ENCODE measurements at places on chromosomes 7 and 10.

- no peak for DNase-seq
Observed at GRCh38 chr10:131165092-131165491, 146.4 kb downstream of the TCERG1L start.

DNA sequence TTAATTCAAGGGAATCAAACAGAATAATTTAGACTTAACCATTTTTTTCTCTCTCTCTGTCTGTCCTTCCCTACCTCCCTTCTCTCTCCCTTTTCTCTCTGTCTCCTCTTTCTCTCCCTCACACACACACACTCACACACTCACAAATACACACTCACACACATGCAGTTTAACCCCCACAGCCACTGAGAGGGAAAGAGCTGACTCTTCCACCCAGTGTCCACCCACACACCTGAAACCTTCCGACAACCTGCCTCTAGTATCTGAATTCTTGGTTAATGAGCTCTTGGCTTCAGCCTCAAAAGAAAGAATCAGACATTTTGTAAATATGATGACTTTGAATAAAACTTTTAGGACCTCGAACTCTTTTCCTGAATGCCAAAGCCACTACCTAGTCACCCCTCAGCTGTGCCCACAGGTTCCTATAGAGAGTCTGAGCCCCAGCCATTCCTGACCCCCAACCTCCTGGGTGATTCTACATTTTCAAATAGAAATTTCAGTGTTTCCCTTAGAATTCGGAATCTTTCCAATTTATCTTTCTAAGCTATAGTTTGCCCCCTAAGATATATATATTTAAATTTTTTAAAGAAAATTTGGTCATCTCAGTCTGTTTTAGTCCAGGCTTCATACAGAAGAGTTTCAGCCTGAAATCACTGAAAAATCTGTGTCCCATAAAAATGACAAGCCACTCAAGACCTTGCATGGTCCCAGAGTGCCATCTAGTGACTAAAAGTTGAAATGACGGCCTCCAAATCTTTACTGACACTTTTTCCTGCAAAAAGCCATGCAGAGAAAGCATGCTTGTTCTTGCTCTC is 202.8 kb downstream of the IPMK start:
- DNase-seq = no peak

GRCh38 chr7:24587853-24588252 is 14.6 kb downstream of the PALS2 start:
- DNase-seq = peak; percentile 16

- peak; percentile 52 for DNase-seq
Observed at GRCh38 chr10:3173171-3173878, 743 bp upstream of the PITRM1 start.

- no peak for DNase-seq
Observed at GRCh38 chr7:139762886-139763285, 14.9 kb downstream of the HIPK2 start.

- DNase-seq = no peak
Observed at GRCh38 chr10:92177546-92177945, 113.3 kb downstream of the CPEB3 start.

DNA sequence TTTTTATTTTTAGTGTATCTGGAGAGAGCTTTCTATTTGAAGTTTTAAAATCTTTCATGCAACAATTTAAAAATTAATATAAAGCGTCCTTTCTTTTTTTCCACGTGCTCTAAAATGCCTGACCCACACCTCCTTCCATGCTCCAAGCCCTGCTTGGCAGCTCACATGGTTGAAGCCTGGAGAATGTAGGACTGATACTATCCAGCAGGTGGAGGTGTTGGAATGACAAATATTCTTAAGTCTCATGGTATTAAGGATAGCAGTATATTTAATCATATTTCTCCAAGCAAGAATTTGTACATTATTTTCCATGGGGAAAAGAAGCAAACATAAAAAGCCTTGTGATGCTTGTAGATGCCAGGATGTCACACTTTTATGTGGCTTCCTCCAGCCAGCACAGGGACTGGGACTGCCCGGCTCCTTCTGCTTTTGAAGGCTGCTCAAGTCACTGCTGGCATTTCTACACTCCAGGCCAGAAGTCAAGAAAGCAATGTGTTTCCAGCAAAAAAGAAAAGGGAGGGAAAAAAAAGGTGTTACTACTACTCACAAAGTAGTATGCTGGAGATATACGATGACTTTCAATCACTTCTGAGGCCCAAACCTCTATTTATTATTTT is 49.7 kb downstream of the BZW2 start:
- DNase-seq = no peak

GRCh38 chr7:43484678-43485395 is 98.1 kb upstream of the STK17A start:
- DNase-seq = no peak

- DNase-seq = no peak
Observed at GRCh38 chr10:117553815-117554172, 11.2 kb downstream of the EMX2 start.

GRCh38 chr7:27243340-27244163 is 950 bp downstream of the EVX1 start:
- DNase-seq = no peak

DNA sequence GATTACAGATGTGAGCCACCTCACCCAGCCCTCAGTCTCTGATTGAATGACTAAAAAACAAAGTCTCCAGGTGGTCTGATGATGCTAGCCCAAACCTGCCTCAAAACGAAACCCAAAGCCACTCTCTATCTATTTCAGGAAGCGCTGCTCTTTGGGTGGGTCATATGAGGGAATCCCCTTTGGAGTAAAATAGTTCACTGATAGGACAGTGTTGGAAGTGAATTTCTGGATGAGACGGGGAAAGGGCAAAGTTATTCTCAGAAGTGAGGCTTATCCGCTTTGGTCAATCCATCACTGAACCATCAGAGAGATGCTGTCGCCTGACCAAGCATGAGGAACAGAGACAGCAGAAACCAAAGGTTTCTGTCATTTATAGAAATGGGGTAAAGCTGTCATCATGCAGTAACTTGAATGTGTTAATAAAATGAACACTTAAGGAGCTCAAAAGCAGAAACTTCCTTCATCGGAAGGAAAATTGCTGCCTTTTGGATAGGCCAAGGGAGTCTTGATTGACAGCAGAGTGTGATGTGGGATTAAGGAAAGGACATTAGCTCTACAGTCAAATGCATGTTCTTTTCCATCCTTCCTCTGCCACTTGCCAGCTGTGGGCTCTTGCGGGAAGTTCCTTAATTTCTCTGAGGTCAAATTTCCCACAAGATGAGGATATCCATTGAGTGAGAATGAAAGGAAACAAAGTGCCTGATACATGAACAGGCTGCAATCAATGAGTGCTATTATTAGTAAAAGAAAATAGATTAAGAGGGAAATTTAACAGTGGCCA is 64.9 kb upstream of the C1QL3 start:
- DNase-seq = no peak

DNA sequence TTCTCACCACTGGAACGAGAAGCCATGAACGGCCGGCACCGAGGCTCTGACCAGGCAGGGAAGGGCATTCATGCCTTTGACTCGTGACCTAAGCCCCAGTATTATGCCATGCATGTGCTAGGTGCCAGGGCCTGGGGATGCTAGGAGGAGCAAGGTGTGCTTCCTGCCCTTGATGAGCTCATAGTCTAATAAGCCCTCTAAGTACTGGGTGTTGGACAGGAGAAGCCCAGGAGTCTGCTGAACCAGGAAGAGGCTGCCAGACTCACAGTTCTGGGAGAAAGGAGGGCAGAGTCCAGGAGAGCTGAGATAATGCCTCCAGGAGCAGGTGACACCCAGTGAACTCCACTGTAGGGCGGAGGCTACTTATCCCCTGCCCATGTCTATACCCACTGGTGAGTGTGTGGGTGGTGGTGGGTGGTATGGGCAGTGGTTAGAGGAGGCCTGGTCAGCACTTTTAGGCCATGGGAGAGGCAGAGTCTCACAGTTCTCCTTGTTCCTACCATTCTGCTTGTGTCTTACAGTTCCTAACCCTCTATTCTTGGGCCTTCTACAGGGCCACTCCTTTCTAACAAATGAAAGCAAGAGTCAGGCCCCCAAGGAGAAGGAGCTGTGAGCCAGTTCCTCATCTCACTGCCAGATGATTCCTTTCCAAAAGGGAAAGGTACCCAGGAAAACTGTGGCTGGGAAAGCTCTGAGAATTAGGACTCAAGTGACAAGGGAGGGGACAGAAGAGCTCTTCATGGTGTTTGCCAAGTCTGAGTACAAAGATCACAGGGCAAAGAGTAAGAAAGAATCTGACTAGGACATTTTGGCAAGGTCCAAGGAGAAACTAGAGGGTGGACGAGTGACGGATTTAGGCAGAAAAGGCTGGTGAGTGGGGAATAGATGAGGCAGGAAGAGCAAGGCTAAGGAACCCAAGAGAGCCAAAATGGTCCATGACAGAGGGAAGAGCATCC is 3.6 kb upstream of the MXI1 start:
- no peak for DNase-seq

DNA sequence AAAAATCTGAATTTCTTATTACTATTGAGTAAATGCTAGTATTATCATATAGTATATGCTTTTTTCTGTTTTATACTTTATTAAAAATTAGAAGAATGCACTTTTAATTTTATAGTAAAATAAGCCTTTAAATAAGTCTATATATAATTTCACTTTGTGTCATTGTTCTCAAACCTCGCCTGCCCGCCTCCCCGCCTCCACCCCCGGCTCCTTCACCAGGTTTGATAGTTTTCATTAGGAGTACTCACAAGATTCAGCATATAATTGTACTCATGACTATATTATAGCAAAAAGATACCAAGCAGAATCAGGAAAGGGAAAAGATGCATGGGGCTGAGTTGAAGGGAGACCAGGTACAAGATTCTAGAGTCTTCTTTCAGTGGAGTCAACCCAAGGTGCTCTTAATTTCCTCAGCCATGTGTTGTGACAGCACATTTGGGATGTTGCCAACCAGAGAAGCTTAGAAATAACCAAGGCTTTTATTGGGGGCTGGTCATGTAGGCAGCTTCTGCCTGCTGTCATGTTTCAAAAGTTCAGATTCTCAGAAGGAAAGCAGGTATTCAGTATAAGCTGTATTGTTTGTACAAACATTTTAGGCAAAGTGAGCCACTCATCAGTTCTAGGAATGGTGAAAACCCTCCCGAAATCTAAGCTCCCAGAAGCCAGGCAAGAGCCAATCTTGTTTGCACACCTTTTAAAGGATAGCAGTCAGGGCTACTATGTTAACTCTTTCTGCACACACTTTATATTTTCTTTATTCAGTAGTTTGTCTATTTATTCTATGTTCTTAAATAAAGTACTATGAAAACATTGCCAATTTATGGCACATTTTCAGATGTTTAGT is 12.3 kb downstream of the NHLRC2 start:
- no peak for DNase-seq

GRCh38 chr10:48872234-48872633 is 67.4 kb downstream of the LRRC18 start:
- DNase-seq = no peak

DNA sequence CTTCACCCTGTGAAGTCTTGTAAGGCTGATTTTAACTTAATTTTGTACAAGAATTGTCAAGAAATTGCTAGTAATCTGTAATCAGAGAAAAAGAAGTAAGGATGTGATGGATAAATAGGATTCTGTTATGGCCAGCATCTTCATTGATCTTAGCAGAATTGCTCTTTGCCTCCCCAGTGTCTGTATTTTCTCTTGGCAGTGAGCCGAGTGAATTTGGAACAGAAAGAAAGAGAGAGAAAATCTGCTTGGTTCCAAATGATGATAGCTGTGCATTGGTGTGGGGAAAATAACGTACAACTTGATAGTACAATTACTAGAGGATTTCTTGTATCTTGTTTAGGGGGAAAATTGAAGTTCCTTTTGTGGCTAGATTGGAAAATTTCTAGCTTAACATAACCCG is 34.6 kb downstream of the VTI1A start:
- no peak for DNase-seq

DNA sequence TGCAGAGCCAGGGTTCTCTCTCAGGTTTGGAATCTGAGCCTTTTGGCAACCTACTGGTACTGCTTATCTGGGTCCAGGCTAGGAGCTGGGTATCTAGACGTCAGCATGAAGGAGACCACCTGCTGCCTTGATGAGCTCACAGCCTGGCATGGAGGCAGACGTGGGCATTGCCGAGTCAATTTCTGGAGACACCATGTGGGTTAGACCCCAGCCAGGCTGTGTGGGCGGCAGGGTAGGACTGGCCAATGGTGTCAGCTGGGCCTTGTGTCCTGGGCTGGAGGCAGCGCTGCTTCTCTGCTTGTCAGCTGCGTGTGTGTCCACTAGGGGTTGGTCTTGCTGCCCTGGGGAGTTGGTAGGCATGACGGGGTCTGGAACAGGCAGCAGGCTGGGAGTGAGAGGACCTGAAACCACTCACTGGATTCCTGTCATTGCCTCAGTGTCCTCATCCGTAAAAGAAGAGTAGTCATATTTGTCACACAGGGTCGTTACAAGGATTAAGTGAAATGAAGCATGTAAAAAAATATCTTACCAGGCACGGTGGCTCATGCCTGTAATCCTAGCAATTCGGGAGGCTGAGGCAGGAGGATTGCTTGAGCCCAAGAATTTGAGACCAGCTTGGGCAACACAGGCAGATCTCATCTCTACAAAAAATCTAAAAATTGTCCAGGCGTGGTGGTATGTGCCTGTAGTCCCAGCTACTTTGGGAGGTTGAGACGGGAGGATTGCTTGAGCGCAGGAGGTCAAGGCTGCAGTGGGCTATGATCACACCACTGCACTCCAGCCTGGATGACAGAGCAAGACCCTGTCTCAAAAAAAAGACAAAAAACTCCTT is 31.7 kb upstream of the ANKRD2 start:
- no peak for DNase-seq

DNA sequence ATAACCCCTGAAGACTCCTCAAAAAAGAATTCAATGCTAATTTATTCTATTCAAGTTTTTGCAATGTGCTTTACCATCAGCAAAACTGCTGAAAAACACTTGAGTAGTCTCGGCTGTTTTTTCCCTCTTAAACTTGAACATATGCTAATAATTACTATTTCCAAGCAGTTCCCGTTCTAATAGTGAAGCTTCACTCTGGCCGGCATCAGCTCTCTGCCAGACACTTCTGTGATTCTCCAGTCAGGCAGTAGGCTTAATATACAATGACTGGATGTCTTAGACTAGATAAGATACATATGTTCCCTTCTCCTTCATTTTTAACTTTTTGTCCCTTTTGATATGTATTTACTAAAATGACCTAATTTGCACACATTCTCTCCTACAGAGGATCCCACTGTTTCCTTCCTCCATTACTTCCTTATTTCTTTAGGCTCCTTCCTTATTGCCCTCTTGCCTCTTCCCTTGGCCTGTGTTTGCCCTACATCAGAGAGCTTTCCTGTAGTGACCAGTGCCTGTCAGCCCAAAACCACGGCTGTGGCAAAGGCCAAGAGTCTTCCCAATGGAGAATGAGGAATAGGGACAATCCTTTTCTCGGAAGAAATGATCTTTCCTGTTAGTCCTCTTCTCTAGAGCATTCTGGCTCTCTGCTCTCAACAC is 23.5 kb downstream of the HEPACAM2 start:
- no peak for DNase-seq
